ENCODE measurements at places on chromosomes 2 and 18.

GRCh38 chr18:31943878-31944816 lies 1.2 kb upstream of the TRAPPC8 start:
- no peak for DNase-seq

DNA sequence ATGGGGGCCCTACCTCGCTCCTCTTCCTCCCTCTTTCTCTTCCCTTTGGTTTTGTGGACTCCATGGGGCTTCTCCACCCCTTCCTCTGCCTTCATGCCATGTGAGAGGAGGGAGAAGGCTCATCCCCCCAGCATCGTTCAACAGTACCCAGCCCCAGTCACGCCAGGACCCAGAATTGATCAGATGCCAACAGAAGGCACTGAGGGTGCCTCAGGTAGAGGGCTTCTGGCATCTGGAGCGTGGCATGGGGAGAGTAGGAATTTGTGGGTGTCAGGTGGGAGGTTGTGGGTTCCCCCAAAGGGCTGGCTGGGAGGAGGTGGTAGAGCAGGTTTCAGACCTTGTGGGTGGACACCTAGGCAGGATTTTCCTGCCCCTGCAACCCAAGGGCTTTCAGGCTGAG lies 122.0 kb downstream of the TWIST2 start:
- DNase-seq: no peak

DNA sequence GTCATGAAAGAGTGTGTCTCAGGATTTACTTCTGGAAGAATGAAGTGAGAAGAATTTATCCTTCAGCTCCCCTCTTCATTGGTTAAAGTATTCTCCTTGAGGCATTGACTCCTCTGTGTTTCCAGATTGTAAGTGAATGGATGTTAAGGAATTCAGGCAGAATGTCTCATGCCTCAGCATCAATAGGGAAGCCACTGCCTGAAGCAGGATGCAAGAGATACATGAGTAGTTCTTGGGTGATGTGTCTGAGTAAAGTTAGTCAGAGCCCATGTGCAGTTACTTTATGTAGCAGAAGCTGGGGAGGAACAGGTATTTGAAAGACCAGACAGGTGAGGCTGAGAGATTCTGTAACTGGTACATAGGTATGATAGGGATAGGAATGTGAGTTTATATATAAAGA lies 34.0 kb upstream of the TMEFF2 start:
- DNase-seq: no peak

- no peak for DNase-seq
Observed at GRCh38 chr18:78912844-78913243, 66.8 kb upstream of the SALL3 start.

DNA sequence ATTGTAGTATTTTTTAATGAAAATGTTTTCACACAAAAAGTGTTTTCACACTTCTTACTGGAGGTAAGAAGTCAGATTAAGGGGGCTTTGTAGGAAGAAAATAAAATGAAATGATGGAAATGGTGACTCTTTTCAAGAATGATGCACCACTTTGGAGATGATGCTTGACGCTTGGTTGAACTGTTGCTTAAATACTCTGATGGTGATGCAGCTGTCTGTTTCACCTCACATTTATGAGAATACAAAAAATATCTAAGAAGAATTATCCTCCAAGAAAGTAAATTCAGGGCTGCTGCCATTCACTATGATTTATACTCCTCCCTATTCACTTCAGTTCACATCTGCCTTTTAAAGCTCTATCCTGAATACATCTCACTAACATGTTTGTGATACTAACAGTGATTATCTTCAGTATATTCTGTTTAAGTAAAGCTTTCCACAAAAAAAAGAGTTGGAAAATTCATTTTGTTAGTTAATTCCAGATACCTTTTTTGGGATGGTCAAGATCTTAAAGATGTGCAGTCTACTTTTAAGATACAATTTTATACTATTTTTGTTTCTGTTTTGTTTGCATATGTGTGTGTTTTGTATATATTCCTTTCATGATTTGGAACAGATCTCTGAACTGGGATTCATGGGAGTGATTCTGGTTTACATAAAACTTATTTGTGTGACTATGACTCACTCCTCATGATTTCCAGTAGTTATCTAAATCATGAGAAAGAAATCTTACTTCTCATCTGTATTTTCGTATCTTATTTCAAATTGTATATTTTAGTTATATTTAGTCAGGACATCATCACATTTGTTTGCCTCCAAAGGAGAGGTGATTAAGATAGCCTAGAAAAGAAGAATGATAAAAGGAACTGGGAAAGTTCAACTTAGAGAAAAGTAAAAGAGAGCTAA lies 53.1 kb downstream of the SLC39A10 start:
- DNase-seq: no peak

GRCh38 chr2:157223624-157224205 lies 33.8 kb upstream of the GALNT5 start:
- DNase-seq: no peak

DNA sequence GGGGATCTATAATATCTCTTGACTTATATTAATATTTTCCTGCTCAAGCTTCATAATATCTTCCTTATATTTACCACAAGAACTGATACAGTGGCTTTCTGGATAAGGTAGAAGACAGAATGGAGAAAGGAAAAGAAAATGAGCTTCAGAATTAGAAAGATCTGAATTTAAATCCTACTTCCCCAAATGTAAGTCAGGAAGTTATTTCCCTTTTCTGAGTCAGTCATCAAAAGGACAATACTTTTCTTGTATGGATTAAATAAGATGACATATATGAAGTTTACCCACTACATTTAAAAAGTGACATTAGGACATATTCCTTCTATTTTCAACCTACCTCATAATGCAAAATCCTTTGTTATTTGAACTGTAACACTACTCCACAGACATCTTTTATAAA lies 19.0 kb downstream of the KRCC1 start:
- no peak for DNase-seq
